ENCODE measurements at places on chromosomes 6 and 20. TPM values are rescaled to one million over a fixed set of nuclear protein-coding genes. Genes with fewer than 3 reads are reported as not detected.

- ATAC-seq, result peak; percentile 95
These were observed 311.5 kb downstream of the HDGFL1 start for GRCh38 chr6:22880686-22881433.

GRCh38 chr6:87785229-87785862 lies 83.3 kb upstream of the AKIRIN2 start:
- no peak for ATAC-seq

DNA sequence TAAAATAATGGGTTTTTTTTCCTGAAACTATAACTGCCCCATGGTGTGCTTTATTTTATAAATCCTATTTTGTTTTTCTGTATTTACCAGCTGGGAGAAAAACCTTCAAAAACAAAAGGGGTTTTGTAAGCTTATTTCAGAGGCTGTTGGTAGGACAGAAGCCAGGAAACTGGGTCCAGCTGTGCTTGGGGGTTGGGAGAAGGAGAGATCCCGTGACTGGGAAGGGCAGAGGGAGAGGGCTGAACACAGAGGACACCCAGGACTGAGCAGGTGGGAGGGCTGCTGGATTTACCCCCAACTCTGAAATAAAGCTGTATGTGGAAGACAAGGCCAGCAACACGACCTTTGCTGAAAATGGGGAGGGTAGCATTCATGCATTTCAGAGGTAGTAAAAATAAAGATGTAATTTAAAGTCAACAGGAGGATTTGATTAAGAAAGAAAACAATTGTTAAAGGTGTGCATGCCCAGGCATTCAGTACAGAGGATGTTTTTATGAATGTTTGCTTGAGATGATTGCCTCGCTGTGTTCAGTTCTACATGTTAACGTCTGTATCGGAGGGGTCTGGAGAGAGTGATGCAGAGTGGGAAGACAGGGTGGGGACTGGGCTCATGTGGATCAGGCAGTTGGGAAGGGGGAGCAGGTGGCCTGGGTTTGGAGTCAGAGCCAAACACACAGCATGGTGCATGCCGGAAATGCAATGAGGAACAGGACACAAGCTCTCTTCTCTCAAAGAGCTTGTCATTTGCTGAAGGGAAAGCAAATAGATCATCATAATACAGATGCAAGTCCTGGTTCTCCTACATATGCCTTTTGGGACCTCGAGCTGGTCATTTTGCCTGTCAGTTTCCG lies 21.4 kb downstream of the ARFGEF3 start:
- ATAC-seq, result peak; percentile 42

DNA sequence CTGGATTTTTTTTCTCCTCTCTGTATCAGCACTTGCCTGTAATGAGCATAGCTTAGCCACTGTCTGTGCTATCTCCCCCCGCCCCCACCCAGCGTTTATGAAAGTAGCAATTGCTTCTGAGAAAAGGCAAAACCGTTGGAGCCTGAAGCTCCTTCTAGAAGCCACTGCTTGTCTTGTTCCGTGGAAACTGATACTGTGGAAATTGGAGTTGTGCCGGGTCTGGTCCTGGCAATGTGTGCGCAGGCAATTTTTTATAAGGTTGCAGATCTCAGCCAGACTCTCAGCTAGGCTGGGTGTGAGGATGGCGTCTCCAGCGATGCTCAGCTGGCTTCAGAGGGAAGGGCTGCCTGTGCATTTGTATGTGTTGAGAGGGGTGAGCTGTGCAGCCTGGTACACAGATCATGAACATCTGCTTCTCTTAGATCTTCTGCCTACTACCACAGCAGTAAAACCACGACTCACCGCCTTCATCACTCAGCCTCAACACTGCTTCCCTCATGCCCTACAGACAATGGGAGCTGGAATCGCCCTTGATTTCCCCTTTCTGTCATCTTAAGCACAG lies 72.4 kb upstream of the GTSF1L start:
- peak; percentile 51 for ATAC-seq

GRCh38 chr6:123580331-123580730 lies 56.4 kb downstream of the TRDN start:
- ATAC-seq, result no peak

DNA sequence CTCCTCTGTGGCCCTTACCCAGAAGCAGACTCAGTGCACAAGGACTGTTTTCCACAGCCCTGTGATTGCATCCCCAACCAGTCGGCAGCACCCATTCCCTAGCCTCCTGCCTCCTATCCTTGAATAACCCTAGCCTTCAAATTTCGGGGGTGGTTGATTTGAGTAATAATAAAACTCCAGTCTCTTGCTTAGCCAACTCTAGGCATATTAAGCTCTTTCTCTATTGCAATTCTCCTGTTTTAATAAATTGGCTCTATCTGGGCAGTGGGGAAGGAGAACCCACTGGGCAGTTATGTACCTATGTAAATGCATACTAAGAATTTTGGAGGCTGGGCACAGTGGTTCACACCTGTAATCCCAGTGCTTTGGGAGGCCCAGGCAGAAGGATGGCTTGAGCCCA lies 70.6 kb upstream of the ZMYND8 start:
- no peak for ATAC-seq

DNA sequence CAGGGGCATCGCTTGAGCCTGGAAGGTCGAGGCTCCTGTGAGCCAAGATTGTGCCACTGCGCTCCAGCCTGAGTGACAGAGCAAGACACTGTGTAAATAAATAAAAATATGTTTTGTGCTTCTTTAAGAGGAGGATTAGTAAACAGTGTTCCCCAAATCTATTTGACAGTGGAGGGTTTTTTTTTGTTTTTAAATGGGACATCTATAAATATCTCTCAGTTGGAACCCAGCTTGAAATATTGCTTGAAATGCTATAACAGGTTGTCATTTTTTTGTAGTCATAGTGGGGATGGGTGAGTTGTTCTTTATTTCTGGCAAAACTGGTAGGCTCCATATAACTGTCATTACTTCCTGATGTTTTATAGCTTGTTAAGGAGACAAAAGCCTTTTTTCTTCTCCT lies 54.3 kb downstream of the CARMIL1 start:
- ATAC-seq, result no peak

DNA sequence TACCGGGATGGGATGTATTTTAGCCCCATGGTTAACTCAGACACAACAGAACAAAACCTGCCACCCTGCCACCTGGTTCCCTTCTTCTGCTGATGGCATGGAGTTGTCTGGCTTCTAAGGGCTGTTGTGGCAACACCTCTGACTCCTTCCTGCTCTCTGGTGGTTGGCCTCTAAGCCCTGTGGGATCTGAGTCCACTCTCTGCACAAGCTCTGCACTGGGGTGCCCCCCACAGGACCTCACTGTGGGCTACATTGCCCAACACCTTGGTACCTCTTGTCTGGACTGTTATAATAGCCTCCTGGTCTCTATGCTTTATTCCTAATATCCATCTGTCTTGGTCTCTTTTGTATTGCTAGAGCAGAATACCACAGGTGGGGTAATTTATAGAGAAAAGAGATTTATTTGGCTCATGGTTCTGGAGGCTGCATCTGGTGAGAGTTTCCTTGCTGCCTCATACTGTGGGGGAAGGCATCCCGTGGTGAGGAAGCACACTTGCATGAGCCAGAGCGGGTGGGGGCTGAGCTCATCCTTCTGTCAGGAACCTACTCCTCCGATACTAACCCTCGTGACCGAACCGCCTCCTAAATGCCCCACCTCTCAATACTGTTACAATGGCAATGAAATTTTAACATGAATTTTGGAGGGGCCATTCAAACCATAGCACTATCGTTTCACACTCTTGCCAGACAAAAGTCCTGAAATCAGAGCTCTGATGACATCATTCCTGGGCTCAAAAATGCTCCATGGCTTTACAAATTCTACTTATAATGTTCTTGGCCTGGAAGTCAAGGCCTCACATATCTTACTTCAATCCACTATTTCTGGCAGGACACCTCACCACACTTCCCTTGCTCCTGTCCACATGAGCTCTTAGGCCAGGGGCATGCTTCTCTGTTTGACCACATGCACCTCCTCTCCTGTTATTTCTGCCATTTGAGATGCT lies 127.2 kb downstream of the PAX1 start:
- no peak for ATAC-seq

DNA sequence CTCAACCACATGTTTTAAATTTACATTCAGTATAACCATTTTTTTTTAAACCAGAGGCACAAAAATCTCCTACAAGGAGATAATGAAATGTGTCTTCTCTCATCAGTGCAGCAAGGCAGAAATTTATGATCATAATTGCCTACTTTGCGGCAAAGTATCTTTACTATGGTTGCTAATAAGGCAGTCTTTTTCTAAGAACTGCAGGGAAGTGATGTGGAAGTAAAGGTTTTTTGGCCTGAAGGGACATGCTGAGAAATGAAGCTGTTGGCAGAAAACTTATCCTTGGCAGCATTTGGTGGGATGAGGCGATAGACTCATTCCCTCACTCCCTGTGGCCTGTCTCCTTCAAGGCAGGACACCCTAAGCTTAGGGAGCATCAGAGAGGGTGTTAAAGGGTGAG lies 48.7 kb downstream of the SCGN start:
- no peak for ATAC-seq

GRCh38 chr6:562052-562676 lies 94.7 kb downstream of the HUS1B start:
- ATAC-seq, result no peak

- peak; percentile 83 for ATAC-seq
These were observed 52.9 kb upstream of the AKAP12 start for GRCh38 chr6:151186804-151187330.

GRCh38 chr6:134676307-134677281 lies 273.3 kb downstream of the ALDH8A1 start:
- ATAC-seq, result no peak

GRCh38 chr20:22862671-22863230 lies 172.4 kb upstream of the SSTR4 start:
- no peak for ATAC-seq

DNA sequence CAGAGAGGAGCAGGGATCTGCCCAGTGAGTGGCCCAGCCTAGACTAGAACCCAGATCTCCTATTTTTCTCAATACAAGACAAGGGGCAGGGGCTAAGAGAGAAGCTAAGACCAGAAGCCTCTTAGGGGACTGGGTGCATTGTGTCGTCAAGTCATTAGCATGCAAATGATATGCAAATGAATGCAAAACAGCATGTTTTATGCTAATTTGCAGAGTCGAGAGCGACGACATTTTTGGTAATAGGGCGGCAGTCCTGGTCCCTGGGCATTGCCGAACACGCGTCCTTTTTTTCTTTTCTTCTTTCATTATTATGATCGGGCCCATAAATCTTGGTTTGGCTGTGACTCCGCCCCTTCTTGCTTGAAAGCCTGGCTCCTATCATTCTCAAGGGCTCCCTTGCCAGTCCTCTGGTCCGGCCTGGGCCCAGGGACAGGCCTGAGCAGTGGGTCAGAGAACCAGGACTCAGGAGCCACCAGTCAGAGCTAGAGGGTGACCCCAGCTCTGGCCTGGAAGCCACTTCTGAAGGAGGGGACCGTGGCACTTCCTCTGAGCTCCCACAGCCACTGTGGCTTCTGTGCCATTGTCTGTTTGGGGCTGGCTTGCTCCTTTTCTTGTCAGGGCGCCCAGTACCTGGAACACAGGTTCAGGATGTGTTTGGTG lies 32.0 kb upstream of the SCRT2 start:
- no peak for ATAC-seq

Gene CYP24A1
- total RNA-seq, result 3.3 TPM

Gene GRM1
- 0.18 TPM for total RNA-seq

Gene COL11A2
- total RNA-seq, result 1.3 TPM

Gene STX11
- total RNA-seq, result 0.94 TPM

Gene BMP7
- total RNA-seq, result 0.16 TPM

All from motor neuron (in vitro differentiated cells).